ENCODE measurements at places on chromosomes 12 and 14.

- DNase-seq: no peak
These were observed 10.4 kb upstream of the NRIP2 start for GRCh38 chr12:2845280-2845679.

DNA sequence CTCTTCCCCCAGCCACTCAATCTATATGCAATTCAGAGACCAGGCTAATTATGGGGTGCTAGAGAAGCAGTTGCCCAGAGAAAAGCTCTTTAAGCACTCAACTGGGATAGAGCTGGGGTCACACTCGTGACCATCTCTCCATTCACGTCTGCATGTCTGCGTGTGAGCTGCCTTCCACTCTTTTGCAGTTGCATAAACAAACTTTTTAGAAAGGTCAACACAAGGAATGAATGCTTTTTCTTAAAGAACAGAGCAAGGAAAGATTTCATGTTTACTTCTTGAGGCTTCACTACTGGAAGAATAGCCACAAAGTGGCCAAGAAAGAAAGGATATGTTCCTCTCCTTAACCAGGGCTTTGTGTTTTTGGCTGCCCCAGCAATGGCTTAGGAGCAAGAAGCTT, 151.1 kb downstream of the SAMD4A start:
- DNase-seq: no peak

DNA sequence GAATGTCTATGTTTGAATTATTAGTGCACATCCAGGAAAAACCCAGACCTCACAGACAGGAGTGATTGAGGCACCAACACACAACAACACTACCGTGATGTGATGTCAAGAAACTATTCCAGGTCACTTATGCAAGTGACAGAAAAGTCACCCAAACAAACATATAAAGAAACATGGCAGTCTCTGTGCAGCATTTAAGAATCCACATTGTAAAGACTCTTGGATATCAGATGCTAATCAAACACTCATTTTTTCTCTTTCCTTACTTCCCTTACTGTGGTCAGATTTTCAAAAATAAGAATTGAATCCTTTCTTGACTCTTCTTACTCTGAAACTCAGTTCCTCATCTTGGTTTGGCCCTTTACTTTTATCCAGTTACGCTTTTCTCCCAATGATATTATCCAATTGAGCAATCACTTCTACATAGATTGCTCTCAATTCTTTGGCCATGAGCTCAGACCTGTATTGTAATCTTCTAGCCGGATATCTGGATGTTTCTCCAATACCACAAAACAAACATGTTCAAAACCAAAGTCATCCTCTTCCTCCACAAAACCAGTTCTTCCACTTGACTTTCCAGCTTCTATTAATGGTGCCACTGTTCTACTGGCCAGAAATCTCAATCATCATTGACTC, 115.4 kb downstream of the DUSP6 start:
- DNase-seq: no peak

DNA sequence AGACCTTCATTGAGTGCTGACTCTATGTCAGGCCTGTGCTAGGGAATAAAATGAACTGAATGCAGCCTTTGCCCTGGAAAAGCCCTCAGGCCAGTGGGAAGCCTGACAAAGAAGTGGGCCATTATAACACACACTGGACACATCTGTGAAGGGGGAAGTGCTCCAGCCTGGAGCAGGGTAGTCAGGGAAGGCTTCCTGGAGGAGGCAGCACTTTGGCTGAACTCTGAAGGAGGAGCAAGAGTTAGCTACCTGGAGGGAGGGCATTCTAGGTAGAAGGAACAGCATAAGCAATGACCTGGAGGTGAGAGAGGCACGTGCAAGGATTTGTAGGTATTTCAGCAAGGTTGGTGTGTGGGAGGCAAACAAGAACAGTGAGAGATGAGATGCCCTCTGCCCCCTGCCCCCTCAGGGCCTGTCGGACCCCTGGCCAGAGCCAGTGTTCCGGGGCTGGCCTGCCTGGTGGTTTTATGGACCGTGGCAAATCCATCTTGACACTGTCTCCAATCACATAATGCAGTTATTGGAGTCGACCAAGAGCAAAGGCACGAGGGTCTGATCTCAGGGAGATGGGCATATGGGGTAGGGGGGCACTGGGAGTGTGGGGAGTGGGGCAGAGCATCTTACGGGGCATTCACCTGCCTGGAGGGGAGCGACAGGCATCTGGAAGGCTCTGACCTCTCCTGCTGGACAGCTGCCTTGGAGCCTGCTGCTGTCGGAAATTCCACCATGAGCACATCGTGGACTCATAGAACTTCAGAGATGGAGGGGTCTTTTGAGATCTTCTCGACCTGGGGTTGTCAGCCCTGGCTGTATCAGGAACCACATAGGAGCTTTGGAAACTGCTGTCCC, 2.7 kb upstream of the FAM222A start:
- DNase-seq: no peak

DNA sequence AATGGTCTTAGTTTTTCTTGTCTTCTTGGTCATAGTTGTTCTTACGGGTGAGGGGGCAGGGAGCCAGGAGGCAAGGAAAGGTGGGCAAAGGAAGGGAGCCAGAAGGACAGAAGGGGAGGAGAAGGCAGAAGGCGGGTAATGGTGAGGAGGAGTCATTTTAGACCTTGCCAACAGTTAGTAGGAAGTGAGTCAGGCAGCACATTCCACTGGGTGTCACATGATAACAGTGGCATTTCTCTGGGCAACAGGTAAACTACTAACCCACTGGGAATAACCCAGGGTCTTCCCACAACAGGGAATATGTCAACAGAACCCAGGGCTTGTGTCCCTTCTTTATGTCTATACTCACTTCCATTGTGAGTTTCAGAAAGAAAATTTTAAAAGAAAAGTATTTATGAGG, 127.6 kb downstream of the SLC8A3 start:
- DNase-seq: no peak

GRCh38 chr14:91228112-91229004, 16.1 kb downstream of the GPR68 start:
- DNase-seq: no peak

- no peak for DNase-seq
These were observed 197.6 kb upstream of the SRRM4 start for GRCh38 chr12:118783703-118784102.

DNA sequence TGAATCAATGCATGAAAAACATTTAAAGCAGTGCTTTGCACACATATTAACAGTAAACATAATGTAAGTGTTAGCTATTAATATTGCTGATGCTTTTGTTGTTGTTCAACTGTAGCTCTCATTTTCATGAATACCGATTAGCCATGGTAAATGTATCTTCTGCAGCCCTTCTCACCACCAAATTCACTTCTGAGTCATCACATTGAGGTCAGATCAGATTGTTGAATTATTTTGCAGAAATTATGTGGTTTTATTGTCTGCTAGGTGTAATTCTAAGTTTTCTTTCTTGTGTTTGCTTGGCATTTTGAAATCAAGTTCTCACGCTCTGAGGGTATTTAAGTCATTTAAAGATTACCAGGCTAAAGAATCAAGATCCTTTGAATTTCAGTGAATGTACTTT, 74.6 kb downstream of the AKAP6 start:
- no peak for DNase-seq

- DNase-seq: no peak
These were observed 70.0 kb upstream of the CPM start for GRCh38 chr12:69002969-69003368.

- DNase-seq: no peak
These were observed 8.0 kb upstream of the OR5AU1 start for GRCh38 chr14:21163871-21164291.

GRCh38 chr12:49565406-49566265, 2.3 kb downstream of the MCRS1 start:
- DNase-seq: no peak

GRCh38 chr14:55074662-55075061, 23.2 kb downstream of the MAPK1IP1L start:
- no peak for DNase-seq

DNA sequence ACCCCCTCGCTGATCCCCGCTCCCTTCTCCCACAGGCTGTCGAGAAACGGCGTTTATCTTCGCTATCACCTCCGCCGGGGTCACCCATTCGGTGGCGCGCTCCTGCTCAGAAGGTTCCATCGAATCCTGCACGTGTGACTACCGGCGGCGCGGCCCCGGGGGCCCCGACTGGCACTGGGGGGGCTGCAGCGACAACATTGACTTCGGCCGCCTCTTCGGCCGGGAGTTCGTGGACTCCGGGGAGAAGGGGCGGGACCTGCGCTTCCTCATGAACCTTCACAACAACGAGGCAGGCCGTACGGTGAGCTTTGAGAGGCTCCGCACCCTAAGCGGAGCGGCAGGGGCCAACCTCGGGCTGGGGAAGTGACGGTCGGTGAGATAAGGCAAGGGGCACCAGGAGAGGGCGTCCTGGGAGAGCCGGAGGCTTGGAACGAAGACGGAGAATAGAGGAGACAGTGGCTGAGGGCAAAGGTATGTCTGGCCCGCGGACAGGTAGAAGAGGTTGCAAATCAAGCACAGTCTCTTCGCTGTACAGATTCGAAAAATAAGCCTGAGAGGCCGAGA, 2.3 kb downstream of the WNT1 start:
- DNase-seq: no peak

DNA sequence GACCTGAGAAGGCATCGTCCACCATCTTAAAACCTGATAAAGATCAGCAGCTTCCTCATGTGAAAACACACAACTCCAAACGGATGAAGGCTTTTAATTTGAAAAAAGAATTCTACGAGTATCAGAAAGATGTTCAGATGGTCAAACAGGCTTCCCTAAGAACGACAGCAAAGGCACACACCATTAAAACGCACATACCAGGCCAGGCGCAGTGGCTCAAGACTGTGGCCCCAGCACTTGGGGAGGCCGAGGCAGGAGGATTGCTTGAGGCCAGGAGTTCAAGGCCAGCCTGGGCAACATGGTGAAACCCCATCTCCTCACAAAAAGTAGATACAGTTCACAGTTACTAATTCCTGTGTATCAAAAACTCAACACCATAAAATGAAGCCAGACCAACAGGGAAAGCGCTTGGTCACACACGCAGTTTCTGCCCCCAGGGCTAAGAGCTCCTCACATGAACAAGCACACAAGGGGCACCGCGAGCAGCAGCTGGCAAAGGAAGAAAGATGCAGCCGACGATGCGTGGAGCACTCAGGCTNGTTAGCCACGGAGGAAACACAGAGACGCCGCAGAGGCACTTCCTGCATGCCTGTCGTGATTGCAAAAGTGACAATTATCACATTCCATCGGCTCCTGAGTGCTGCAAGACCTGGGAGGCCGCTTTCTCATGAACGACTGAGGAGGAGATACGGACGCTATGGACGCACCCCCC, 78.0 kb downstream of the NOC4L start:
- no peak for DNase-seq

GRCh38 chr12:121712190-121712460, 427 bp upstream of the TMEM120B start:
- DNase-seq: peak; percentile 44

- DNase-seq: no peak
These were observed 9.2 kb downstream of the KRT1 start for GRCh38 chr12:52670961-52671360.

All from LNCaP clone FGC (cell line).